ENCODE measurements at places on chromosomes 3 and 15.

GRCh38 chr15:57694279-57694678 lies 12.2 kb upstream of the POLR2M start:
- no peak for DNase-seq

GRCh38 chr15:77596821-77597803 lies 35.6 kb downstream of the LINGO1 start:
- no peak for DNase-seq

DNA sequence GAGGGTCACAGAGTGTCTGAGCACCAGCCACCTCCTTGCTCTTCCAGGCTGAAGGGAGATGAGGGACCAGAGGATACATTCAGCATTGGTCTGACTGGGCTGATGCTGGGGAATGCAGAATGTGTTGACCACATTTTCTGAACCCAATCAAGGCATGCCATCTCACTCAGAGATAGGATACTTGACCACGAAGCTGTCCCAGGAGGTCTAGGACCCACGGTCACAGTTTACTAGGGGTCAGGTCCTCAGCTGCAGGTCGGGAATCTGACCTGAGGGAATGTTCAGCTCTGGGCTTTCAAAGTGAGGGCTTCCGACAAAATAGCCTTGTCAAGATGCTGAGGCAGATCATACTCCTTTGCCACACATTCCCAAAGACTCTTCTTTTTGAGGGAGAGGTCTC lies 19.6 kb downstream of the PLA2G4E start:
- DNase-seq: no peak

- no peak for DNase-seq
These were observed 21.0 kb downstream of the TMEM44 start for GRCh38 chr3:194612221-194612620.

DNA sequence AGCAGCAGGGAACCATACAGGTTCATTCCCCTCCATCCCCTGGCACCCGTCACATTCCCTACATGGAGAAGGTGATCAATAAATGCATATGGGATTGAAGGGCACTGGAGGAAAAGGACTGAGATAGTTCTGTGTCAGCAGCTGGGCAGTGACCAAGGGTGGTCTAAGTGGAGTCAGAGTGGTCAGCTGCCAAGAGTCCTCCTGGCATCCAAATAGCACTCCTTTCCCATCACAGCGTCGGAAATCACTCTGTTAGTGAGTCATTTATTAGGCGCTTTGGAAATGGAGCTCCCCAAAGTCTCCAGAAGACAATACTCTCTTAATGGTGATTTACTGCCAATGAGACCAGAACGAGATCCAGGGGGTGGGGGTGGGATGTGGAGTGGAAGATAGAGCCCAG lies 6.8 kb upstream of the TRH start:
- no peak for DNase-seq

DNA sequence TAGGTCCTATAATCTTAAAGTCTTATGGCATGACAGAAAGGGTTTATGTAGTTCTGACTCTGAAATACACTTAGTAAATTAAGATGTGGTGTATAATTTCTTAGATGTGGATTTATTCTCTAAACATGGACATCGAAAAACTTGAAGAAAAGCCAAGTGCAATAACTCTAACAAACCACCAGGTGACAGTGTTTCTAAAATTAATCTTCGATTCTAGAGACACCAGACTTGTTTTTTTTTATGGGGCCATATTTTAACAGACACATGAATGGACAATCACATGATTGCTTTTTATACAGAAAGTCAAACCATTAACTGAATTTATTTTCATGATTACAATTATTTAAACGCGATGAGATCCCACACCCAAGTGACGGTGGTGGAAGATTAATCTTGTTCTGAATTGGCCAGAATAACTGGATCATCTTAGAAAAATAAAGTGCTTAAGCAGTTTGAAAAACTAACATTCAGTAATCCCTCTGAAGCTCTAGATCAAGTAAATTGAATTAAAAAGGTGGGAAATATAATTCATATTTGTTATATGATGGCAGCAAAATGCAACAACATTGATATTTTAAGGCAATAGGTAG lies 305.1 kb downstream of the LSAMP start:
- DNase-seq: peak; percentile 5

DNA sequence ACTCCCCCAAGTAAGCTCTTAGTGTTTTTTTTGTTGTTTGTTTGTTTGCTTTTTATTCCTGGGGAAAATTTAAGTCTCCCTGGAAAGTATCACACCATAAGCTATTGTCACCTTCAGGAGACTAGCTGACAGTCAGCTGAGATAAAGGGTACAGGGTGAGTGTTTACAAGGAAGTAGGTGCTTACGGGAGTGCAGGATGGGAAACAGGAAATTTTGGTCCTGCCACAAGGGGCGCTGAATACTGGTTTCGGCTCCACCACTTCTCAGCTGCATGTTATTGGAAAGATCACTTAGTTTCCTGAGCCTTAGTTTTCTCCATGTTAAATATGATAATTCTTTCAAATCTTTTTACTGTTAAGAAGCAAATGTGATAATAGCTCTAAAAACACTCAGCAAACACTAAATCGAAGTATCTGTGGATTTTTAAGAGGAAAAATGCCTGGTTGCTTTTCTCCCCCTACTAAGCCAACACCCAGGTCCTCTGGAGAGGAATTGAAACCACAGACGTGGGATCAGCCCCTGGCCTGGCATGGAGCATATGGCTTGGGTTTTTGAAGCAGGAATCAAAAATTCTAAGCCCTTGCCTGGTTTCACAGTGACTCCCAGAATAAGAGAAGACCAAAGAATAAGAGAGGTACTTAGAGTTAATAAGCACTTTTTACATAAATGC lies 90.7 kb downstream of the SCN11A start:
- DNase-seq: peak; percentile 73

- no peak for DNase-seq
These were observed 15.0 kb downstream of the MYLK start for GRCh38 chr3:123869165-123869564.
